ENCODE measurements at places on chromosomes 2 and 18.

- DNase-seq = no peak
Measured at GRCh38 chr2:189555232-189555631, 25.4 kb downstream of the SLC40A1 start.

GRCh38 chr2:240208096-240208495 lies 67.6 kb upstream of the OTOS start:
- no peak for DNase-seq

- no peak for DNase-seq
Measured at GRCh38 chr2:170298861-170299429, 121.0 kb downstream of the MYO3B start.

DNA sequence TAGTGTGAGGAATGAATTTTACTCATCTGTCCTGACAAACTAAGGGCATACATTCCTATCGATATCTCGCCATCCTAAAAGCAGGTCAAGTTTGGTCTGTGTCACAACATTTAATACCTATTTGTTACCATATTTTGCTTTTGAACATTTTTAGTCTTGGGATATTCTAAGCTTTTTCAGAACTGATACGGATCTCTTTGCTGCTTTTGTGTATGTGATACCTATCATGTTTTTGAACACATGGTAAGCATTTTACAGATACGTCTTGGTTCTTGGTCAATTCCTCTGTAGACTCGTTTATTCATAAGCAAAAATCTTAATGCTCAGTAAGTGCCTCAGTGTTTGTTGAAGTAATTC lies 592 bp downstream of the ZNF397 start:
- DNase-seq = no peak

- no peak for DNase-seq
Measured at GRCh38 chr2:129864719-129865118, 114.7 kb upstream of the RAB6C start.

DNA sequence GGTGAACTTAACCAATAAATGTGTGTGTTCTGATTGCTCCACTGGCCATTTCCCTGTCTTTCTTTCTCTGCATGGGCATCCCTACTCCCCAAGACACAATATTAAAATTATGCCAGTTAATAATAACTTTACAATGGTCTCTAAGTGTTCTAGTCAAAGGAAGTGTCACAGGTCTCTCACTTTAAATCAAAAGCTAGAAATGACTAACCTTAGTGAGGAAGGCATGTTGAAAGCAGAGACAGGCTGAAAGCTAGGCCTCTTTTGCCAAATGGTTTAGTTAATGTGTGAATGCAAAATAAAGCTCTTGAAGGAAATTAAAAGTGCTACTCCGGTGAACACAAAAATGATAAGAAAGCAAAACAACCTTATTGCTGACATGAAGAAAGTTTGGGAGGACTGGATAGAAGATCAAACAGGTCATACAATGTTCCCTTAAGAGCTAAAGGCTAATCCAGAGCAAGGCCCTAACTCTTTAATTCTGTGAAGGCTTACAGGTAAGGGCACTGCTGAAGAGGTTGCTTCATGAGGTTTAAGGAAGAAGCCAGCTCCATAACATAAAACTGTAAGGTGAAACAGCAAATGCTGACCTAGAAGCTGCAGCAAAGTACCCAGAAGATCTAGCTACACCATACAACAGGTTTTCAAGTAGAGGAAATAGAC lies 44.0 kb upstream of the ARHGAP15 start:
- DNase-seq = no peak

DNA sequence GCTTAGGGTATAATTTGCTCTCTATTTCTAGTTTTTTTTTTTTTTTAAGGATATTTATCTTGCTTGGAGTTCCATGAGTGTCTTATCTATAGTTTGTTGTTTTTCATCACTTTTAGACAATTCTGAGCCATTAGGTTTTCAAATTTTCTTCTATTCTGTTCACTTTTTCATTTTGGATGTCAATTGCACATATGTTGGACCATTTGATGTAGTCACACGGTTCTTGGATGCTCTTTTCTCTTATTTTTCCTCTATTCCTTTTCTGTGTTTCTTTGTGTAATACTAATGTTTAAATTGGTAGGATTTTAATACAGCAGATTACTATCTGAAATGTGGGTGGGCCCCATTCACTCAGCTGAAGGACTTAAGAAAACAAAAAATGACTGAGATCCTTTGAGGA lies 292.6 kb downstream of the CALCRL start:
- no peak for DNase-seq

DNA sequence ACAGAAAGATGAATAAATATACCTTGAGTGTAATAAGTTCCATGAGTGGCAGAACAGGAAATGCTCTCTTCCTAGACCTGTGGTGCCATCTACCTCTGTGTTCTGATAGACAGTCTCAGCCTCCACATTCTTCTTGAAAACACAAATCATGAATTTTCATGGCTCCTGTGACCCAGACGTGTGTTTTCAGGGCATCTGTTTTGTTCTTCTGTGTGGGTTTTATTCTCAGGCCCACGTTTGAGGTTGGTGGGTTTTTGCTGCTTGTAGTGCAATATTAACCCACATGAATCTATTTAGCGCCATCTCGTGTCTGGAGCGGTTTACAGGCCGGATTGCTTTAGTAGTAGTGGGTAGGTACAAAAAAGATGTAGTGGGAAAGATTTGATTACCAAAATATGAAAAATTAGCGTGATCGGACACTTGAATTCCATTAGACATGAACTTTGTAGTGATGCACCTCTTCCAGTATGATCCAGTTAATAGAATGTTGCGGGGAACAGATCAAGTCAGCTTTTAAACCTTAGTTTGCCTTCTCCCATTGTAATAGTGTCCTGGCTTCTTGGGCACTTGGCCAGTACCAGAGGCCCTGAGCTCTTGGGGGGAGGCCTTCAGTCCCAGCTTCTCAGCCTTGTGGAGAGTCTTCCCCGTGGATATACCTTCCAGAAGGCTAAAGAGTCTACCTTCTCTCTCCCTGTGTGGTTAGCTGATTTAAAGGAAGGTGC lies 256.5 kb downstream of the TPGS2 start:
- no peak for DNase-seq

- DNase-seq = no peak
Measured at GRCh38 chr2:219844401-219845091, 217.1 kb downstream of the SLC4A3 start.

DNA sequence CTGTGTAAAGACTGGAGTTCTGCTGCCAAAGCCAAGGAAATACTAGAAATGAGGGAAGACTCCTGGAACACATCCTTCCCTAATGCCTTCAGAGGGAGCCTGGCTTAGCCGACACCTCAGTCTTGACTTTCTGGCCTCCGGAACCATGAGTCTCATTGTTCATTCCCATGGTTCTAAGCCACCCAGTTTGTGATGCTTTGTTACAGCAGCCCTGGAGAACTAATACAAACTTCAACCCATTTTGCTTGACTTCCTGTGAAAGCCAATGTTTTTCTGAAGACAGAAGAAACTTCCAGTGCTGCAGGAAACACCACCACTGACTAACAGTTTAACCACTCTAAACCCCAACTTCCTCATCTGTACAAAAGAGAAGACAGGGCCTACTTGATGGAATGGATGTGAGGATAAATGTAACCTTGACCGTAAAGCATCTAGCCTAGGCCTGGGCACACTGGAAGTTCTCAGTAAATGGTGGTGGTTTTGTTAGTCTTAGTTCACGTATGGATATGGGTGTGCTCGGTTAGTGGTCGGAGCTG lies 85.9 kb upstream of the RFX8 start:
- DNase-seq = no peak

DNA sequence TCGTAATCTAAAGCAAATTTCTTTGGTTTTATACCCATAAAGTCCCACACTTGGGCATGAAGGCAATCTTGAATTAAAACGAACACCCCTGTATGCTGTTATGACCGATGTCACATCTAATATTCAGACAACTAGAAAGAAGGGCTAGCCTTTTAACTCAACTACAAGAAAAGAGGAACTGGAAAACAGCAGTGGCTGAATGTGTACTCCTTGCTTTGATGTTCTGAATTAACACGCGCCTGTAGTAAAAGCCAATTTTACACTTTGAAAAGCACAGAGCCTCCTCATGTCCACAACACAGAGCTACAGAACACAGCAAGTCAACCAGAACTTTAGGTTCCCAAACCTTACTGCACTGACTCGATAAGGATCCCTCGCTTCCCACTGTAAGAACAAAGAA lies 147.6 kb downstream of the HDAC4 start:
- no peak for DNase-seq

GRCh38 chr2:11395389-11395788 lies 51.0 kb upstream of the ROCK2 start:
- no peak for DNase-seq

DNA sequence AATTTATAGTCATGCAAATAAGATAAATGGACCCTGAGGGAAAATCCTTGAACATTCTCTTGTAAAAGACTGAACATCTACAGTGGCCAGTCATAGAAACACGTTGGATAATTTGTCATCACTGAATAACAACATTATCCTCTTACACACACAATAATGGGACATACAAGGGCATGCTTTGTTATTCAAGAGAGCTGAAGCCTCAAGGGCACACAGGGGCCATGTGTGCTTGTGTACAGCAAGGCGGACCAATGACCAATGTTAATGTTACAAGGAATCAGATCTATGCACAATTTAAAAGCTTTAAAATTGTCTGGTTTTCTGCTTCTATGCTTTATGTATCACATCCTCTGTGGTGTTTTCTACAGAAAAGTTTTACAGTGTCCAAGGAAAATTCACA lies 23.7 kb downstream of the COL6A3 start:
- no peak for DNase-seq

- DNase-seq = no peak
Measured at GRCh38 chr18:48046843-48047242, 116.4 kb upstream of the SMAD2 start.

- no peak for DNase-seq
Measured at GRCh38 chr18:79606621-79607331, 72.8 kb upstream of the CTDP1 start.

DNA sequence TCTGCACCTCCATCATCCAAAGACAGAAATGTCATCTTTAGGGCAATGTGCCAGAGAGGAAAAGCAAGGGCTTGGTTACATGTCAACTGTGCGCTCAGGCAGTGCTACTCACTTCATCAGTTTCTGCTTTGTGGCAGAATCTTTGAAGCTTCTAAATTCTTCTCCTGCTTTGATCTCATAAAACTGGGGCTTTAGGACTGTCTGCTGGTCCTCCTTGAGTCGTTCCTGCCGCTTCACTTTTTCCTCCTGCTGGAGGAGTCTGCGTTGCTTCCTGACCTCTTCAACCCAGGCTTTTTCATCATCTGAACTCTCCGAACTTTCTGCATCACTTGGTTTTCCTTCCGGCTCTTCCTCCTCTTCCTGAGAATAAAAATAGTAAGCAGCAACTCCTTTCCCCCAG lies 100.8 kb downstream of the NOL10 start:
- DNase-seq = no peak

DNA sequence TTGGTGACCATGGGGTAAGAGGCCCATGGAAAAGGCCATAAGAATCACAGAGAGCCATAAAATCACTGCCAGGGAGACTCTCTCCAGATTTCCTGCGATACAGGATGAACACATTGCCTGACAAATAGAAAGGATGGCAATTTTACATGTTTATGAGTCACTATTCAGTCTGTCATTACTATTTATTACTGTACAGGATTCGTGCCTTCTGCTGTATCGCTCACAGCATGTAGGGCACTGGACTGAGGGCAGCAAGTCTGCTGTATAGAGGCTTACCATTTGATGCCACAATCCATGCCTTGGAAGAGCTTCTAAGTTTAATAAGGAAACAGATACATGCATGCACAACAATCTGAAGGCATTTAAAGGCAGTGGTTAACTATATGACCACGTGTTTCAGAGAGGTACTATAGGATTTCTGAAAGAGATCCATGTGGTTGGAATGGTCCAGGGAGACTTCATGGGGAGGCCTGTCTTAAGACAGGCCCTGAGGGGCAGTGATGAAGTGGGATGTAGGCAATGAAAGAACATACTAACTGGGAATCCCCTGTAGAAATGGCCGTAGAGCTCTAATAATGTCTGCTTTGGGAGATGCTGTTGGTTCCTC lies 702.4 kb upstream of the RAB6C start:
- no peak for DNase-seq

- no peak for DNase-seq
Measured at GRCh38 chr2:98555696-98556095, 52.6 kb downstream of the COA5 start.

- DNase-seq = no peak
Measured at GRCh38 chr2:3023531-3023930, 354.1 kb downstream of the EIPR1 start.

GRCh38 chr2:113164930-113165585 lies 8.7 kb upstream of the PSD4 start:
- no peak for DNase-seq

DNA sequence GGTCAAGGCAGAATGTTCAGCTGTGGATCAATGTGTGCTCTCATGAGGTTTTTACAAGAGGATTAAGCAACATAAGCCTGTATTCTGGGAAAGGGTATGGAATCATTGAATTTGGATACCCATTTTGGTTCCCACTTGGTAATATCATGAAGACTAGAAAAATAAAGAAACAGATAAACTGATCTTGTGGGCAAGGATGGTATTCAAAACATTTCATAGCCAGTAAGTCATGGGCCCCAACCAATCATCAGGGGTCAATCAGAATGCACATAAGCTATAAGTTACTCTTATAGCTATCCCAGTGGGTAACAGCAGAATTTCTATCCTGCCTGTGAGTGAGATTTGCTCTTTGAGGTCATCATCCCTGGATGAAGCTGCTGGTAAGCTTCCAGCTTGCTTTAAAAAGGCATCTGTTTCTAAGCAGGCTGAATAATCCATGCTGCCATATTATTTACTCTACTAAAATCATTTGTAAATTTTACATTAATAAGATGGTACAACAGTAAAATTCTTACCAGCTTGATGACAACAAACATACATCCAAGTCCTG lies 291.2 kb downstream of the RAD51AP2 start:
- DNase-seq = no peak

DNA sequence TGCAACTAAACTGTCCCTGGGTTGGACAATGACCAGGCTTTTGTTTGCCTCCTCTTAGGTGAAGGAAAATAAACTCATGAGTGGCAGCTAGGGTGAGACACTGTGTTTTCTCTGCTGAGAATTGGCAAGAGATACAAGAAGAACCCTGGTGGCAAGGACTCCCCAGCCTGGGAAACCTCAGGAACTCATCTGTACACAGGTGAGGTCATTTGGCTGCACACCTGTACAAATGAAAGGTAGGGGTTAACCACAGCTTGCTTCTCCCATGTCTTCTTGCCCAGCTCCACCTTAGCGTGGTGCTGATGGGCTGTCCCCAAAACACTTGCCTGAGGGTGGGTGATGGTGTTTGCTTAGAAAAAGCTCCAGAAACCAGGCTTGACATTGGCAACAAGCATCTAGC lies 97.2 kb upstream of the FAM136A start:
- DNase-seq = no peak

DNA sequence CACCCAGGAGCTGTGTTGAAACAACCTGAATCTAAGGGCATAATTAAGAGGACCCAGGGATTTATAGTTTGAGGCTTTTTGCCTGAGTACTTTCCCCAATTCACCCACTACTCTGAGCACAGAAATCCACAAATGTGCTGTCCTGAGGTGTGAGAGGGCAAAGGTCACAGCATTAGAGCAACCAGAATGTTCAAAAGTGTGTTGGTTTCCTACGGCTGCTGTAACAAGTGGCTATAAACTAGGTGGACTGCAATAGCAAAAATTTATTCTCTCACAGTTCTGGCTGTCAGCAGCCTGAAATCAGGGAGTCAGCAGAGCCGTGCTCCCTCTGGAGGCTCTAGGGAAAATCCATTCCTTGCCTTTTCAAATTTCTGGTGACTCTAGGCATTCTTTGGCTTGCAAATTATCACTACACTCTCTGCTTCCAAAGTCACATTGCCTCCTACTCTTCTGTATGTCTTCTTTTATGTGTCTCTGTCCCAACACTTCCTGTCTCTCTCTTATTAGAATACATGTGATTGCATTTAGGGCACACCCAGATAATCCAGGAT lies 91.4 kb upstream of the TACR1 start:
- DNase-seq = no peak

GRCh38 chr2:41381701-41382100 lies 666.1 kb upstream of the PKDCC start:
- no peak for DNase-seq

All from stimulated activated CD4-positive, alpha-beta T cell treated with anti-CD3 and anti-CD28 coated beads, Interleukin-1b, Interleukin-23, amount 100 ng/mL, for 1 hour (primary cell).